ENCODE measurements at places on chromosomes 4 and X.

DNA sequence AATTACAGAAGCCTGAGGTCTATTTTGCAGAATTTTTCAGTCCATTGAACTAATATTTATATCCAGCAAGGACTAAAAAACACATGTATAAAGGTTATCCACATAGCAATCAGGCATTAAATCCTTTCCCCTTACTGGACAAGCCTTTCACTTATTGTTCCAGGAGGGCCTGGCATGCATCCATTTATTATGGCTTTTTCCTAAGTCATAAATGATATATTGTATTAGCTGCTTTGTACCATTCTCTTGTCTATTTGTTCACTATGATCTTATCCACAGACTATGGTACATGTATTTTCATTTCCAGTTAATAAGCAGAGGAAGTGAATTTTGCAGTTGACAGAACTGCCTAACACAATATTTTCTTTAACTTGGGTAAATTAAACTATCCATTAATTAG, 105.4 kb upstream of the ANK2 start:
- no peak for DNase-seq

- no peak for DNase-seq
Observed at GRCh38 chrX:497186-498014, 110.7 kb upstream of the PPP2R3B start.

- DNase-seq: peak; percentile 59
Observed at GRCh38 chrX:103376118-103376978, at the start of gene BEX3. Gene BEX3, plus strand, starts transcription at chrX:103376538. Its CDS starts 984 bp downstream, at chrX:103377522.

GRCh38 chr4:56003606-56004005, 54.9 kb downstream of the CEP135 start:
- no peak for DNase-seq

DNA sequence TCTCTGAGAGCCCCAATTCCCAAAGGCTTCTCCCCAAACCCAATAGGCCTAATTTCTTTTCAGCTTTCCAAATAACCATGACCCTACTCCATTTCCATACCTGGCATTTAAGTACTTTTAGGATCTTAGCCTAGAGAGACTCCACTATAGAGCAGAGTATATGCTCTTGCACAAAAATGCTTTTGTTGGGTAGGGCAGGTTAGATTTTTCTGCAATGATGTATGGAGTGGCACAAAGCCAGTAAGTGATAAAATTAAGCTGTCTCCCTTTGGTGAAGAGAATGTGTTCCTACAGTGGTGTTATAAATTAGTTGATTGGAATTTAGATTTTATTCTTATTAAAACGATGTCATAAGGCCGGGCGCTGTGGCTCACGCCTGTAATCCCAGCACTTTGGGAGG, 124.9 kb downstream of the INPP4B start:
- DNase-seq: no peak

DNA sequence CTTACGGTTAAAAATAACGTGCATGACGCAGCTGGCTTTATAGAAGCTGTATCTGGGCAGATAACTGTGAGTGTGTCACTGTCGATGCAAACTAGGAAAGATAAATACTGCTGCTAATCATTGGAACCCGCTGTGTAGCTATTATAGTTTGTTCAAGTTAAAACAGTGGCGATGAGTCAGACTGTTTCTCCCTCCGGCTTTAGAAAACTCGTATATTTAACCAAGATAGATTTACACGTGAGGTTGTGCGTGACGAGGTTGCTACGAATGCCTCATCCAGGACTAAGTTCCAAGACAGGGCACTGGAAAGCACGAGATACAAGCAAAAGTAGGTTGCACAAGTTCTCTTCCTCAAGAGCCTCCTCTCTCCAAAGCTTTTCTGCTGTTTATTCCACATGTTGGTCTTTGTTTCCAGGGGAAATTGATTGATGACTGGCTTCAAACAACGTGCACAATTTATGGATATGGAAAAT, 270.7 kb downstream of the FBXW7 start:
- DNase-seq: no peak

- no peak for DNase-seq
Observed at GRCh38 chrX:68721991-68722860, 74.8 kb downstream of the STARD8 start.

DNA sequence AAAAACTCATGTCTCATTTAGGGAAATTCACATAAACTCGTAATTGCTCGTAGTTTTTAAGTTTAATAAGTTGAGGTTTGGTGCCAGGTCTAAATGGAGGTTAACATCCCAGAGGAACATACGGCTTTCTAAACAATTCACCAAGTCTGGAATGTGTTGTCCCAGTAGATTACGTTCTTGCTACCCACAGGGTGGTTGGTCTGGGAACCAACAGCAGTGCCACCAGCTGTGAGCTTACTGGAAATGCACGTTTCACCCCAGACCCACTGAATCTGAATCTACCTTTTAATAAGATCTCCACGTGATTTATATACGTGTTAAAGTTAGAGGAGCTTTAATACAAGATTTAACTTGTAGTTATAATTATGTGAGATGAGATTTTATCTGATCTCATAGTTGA, 134.3 kb downstream of the BMPR1B start:
- DNase-seq: no peak

GRCh38 chr4:35982318-35982717, 262.0 kb downstream of the ARAP2 start:
- DNase-seq: no peak

DNA sequence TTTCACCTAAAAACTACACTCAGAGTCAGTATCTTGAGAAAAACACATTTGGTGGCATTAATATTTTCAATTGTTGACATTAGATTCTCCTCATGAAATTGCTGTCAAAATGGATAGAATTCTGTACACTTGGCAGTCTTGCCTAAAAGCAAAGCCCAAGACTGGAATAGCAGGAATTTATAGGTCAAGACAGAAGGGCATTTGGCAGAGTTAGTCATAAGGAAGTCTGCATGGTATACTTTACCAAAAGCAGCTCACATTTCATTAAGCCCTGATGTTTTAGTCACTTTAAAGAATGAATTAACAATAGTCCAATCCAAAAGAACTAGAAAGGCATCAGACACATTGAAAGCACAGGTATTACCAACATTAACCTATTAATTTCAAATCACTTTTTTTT, 7.1 kb downstream of the CCDC160 start:
- no peak for DNase-seq

GRCh38 chr4:96913441-96914080, 1073.7 kb downstream of the PDHA2 start:
- DNase-seq: no peak

DNA sequence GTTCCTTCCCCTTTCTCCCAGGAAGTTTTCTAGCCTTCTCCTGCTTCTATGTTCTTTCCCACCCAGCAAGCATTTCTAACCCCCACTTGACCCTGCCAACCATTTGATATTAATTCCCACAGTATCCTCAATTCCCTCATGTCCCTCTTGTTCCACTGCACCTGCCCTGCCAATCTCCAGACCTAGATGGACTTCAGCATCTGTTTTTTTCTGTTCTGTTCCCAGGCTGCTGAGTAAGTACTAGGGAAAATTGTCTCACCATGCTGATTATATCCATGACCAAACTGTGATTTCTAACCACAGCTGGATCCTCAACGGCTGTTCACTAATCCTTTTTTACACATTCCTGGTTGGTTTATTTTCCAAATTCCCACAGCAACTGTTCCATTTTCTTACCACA, 37.7 kb downstream of the CLCN5 start:
- no peak for DNase-seq

- DNase-seq: no peak
Observed at GRCh38 chr4:181017038-181017437, 1226.2 kb upstream of the TENM3 start.

DNA sequence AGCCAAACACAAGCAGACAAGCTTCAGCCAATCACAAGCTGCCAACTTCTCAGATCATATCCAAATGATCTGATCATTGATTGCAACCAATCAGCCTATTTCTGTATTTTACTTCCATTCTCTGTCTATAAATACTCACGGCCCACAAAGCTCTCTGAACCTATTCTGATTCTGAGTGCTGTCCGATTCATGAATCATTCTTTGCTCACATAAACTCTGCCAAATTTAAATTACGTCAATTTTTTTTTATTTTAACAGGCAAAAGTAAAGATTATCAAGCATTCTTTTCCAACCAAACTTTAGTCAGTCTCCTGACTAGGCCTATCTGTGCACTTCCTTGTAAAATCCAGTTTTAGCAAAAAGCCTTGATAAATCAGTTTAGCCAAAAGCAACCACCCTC, 1.8 kb upstream of the TCEANC start:
- DNase-seq: no peak

- DNase-seq: no peak
Observed at GRCh38 chr4:114267976-114268375, 288.5 kb upstream of the ARSJ start.

GRCh38 chr4:145216535-145216934, 36.1 kb upstream of the OTUD4 start:
- DNase-seq: no peak

DNA sequence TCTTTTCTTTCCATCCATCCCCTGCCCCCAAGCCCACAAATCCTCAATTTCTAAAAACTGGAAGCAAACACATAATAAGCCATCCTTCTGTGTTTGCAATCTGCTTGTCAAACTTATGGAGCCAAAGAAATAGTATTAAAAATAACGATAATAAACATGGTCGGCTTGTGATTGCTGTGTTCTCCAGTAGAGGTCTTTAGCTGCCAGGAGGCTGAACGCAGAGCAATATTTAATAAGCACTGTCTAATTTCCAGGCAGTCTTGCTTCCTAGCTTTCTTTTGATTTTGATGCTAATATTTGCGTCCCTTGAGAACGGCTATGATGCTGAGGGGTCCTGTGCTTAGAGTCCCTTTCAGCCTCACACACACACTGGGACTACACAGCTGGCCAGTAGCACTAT, 3.2 kb upstream of the HELT start:
- DNase-seq: no peak

DNA sequence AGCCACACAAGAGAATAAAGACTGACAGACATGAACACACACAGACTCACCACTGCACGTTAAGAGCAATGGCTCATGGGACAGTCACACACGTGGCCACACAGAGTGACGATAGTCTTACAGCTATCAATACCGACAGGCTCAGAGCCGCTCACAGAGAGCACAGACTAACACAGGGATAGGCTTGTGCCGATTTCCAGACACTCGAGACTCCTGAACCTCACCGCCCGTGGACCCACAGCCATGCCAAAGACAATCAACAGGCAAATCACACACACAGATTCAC, 716 bp upstream of the SLC38A5 start:
- no peak for DNase-seq

DNA sequence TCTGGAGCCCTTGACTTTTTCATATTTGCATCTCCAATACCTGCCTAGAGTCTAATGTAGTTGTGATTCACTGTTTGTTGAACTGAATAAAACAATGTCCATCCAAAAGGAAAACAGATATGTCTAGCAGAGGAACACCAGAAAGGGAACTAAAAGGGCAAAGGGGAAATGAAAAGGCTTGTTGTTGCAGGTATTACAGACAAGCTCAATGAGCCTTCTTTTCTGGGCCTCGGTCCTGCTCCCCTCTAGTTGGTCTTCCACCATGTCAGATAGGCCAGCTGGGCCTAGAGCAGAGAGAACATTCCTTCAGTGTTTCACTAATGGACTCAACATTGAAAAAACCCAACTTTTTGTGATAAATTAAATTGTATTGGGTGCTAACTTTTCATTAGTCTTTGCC, 55.4 kb downstream of the ZFX start:
- DNase-seq: no peak

DNA sequence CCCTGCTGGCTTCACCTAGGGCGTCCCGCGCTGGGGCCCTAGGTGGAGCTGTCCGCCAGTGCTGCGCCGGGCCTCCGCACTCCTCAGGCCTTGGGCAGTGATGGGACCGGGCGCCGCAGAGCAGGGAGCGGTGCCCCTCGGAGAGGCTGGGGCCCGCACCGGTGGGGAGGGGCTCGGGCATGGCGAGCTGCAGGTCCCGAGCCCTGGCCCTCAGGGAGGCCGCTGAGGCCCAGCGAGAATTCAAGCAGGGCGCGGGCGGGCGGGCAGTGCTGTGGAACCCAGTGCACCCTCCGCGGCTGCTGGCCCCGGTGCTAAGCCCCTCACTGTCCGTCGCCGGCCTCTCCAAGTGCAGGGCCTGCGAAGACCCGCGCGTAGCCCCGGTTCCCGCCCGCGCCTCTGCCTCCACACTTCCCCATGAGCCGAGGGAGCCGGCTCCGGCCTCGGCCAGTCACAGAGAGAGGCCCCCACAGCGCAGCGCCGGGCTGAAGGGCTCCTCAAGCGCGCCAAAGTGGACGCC, 565.1 kb upstream of the NDST4 start:
- no peak for DNase-seq

DNA sequence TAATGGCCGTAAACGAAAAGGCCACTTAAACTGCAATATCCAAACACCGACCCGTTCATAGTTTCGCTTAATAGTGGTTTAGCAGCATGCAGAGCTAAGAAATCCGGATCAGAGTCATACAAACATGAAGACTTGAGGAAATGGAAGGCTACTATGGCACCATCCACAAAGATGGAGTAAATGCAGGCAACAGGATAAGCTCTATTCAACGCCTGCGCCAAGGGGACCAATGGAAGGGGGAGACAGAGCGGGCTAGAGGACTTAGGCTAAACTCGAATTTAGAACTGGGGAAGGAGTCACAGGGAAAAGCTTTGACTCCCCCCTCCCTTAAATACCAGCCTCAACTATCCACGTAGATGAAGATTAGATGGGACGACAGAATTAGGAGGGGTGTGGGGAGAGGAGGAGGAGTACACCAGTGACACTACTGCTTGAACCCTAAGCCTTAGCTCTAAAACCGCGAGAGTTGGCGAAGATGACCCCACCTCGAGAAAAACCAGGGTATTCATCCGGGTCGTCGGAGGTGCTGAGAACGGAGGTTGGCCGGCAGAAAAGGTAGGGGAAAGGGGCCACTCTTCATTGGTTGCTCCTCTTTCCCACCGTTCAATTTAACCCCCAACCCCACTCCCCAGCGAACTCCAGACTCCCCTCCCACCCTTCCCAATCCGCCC, 3.5 kb downstream of the HUWE1 start:
- DNase-seq: peak; percentile 7

DNA sequence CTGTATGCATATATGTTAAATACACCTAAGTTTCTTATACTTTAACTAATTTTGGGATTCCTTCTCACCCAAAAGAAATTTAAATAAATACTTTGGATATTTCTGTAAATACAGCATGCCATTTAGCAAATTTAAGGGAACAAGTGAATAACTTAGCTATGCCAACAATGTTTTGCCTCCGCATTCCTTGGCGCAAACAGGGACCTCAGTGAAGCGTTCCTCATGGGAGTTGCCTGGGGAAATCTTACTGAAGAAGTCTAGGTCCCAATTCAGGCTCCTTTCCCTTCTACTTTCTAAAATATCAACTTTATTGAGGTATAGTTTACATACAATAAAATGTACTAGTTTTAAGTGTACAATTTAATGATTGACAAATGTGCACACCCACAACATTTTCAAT, 25.0 kb downstream of the COL4A5 start:
- DNase-seq: no peak

DNA sequence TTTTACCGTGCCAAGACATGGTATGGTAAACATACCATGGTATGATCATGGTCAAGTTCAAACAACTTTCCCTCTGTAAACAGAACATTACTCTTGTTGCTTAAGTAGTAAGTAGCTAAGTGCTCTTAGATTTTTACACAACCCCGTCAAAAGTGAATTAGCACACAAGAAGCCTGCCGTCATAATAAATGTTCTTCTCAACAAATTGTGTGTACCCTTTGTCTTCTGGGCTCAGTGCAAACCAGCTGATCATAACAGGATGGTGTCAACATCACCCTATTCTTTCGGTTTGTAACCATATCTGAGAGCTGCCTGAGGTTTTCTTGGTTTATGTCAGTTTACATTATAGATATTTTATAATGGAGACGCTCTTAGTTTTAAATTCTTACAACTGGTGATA, 28.8 kb downstream of the MSL3 start:
- no peak for DNase-seq

GRCh38 chrX:71315917-71316316, 14.4 kb downstream of the ITGB1BP2 start:
- DNase-seq: no peak

GRCh38 chr4:70062000-70062399, 11.8 kb downstream of the HTN1 start:
- DNase-seq: no peak

Data from globus pallidus (tissue), 1 donor.